ENCODE measurements at places on chromosomes 12 and 14. TPM values are rescaled to one million over a fixed set of nuclear protein-coding genes. Genes with fewer than 3 reads are reported as not detected.

GRCh38 chr12:122190842-122191668 is 8.1 kb downstream of the LRRC43 start:
- peak; percentile 36 for DNase-seq

C12orf75 gene
- total RNA-seq = 267 TPM

NKX2-1 gene
- total RNA-seq = not detected

RDH5 gene
- 6.0 TPM for total RNA-seq

Data from RPMI7951 (cell line).